ENCODE measurements at places on chromosomes 13 and 19. TPM values are rescaled to one million over a fixed set of nuclear protein-coding genes. Genes with fewer than 3 reads are reported as not detected.

RFPL4AL1 gene
- not detected for total RNA-seq

ZNF571 gene
- 10.0 TPM for total RNA-seq

C5AR1 gene
- 1.9 TPM for total RNA-seq

ATP8A2 gene
- not detected for total RNA-seq

C19orf85 gene
- total RNA-seq = not detected

ZNF790 gene
- total RNA-seq = 15.1 TPM

PRODH2 gene
- not detected for total RNA-seq

CD70 gene
- total RNA-seq = 48.5 TPM

FGF9 gene
- 2.5 TPM for total RNA-seq

SPTBN4 gene
- total RNA-seq = 0.67 TPM

CCNA1 gene
- 0.51 TPM for total RNA-seq

SIGLEC12 gene
- not detected for total RNA-seq

POSTN gene
- total RNA-seq = not detected

LENG1 gene
- total RNA-seq = 16.5 TPM

BSPH1 gene
- not detected for total RNA-seq

CCDC169 gene
- not detected for total RNA-seq

ZFP36 gene
- 252 TPM for total RNA-seq

OR7A10 gene
- total RNA-seq = not detected

TEX26 gene
- not detected for total RNA-seq

F2RL3 gene
- 1.1 TPM for total RNA-seq

RASAL3 gene
- 88.5 TPM for total RNA-seq

CEACAM20 gene
- total RNA-seq = not detected

KIR3DL1 gene
- total RNA-seq = not detected

C3 gene
- 2.0 TPM for total RNA-seq

CD37 gene
- total RNA-seq = 1,998 TPM

SSC5D gene
- 0.44 TPM for total RNA-seq

TPTE2 gene
- total RNA-seq = not detected

TNFSF9 gene
- 11.7 TPM for total RNA-seq

LILRA5 gene
- total RNA-seq = not detected

NOTCH3 gene
- 0.05 TPM for total RNA-seq

LILRB4 gene
- total RNA-seq = 0.61 TPM

PRKCG gene
- not detected for total RNA-seq

ATP4B gene
- not detected for total RNA-seq

CCDC124 gene
- 25.0 TPM for total RNA-seq

ZNF492 gene
- 0.92 TPM for total RNA-seq

CILP2 gene
- total RNA-seq = 0.10 TPM

All from B cell (primary cell).